ENCODE measurements at places on chromosomes 11 and 22.

GRCh38 chr11:133790995-133791394 is 54.3 kb downstream of the SPATA19 start:
- DNase-seq = no peak

- no peak for DNase-seq
Measured at GRCh38 chr11:72379384-72380131, 54.8 kb downstream of the CLPB start.

- no peak for DNase-seq
Measured at GRCh38 chr11:28773606-28774005, 665.4 kb downstream of the METTL15 start.

DNA sequence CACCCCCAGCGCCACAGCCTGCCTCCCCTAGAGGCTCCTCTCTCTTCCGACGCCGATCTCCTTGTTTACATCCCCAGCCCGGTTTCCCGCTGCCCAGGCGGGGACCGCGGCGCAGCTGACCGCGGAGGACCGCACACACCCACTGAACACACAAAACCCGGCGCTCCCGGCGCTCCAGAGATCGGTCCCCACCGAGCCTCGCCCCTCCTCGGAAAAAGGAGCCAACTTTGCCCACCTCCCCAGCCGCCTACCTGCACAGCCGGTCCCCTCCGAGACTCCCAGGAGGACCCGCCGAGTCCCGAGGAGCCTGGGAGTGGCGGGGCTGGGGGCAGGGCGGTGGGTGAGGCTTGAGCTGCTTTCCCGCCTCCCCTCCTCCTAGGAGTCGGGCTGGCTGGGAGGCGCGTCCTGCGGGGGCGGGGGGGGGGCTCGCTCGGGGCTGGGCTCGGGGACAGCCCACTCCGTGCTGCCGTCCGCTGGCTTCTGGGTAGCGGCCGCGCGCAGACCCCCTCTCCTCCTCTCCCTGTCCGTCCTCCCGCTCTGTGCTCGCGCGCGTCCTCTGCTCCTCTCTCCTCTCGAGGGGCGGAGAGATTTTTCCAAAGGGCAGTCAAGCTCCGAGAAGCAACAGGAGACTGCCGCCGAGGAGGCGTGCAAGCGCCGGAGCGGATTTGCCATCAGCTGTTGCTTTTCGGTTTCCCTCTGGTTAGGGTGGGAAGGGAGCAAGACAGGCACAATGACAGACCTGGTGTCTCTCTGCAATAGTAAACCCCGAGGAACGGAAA is at the start of gene FXYD6:
Gene FXYD6, minus strand, starts transcription at position 318 of the 779 bp plus-strand sequence. CDS start 33,882 bp downstream, outside the sequence.
- peak; percentile 84 for DNase-seq

GRCh38 chr22:46086577-46087335 is 63.6 kb upstream of the PPARA start:
- peak; percentile 65 for DNase-seq

GRCh38 chr11:106386519-106386918 is 309.1 kb downstream of the AASDHPPT start:
- no peak for DNase-seq

DNA sequence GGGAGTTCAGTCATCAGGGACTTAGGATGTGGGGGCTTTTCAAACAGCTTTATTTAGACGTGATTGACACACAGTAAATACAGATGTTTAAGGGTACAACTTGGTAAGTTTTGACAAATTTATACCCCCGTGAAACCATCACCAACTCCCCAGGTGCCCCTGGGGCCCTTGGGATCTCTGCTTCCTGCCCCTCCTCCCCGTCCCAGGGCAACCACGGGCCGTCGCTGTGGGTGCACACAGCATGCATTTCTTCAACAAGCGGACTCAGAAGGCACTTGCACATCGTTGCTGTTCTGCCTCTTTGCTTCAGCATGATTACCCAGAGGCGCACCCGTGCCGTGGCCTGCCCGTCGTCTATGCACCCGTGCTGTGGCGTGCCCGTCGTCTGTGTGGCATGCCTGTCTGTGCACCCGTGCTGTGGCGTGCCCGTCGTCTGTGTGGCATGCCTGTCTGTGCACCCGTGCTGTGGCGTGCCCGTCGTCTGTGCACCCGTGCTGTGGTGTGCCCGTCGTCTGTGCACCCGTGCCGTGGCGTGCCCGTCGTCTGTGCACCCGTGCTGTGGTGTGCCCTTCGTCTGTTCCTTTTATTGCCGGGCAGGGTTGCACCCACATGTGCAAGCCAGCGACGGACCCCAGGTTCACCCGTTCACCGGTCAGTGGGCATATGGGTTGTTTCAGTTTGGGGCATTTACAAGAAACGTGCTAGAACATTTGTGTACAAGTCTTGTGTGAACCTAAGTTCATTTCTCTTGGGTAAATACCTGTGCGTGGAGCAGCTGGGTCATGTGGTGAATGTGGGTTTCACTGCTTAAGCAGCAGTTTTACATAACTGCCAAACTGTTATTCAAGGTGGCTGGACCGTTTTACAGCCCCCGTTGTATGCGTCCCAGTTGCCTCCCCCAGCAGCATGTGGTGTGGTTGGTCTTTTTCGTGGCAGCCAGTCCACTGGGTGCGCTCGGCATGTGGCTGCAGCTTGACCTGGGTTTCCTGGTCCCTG is 8.3 kb downstream of the CD81 start:
- no peak for DNase-seq

- no peak for DNase-seq
Measured at GRCh38 chr11:8221917-8222495, 41.7 kb downstream of the LMO1 start.

DNA sequence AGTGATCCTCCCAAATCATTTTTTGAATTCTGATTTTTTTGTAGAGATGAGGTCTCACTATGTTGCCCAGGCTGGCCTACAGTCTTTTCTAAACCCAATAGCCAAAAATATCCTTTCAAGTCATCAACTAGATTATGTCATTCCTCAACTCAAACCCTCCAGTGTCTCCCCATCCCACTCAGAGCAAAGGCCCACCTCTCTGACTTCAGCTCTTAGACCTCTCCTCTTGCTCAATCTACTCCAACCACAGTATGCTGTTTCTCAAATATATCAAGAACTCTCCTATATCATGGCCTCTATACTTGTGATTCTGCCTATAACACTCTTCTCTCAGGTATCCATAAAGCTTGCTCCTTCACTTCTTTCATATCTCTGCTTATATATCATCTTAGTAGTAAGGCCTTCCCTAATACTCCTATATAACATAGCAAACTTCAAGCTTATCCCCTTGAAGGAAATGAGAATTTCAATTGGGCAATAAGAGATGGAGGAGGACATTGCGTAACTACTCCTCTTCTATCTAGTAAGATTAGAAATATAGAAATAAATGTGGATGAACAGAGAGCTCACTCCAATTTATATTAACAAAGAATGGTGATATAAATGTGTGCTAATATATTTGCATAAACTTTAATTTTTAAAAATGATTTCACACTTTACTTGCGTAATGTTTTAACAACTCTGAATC is 24.5 kb downstream of the DLG2 start:
- no peak for DNase-seq

GRCh38 chr11:114366331-114367243 is 33.7 kb downstream of the C11orf71 start:
- no peak for DNase-seq

- DNase-seq = no peak
Measured at GRCh38 chr11:121391914-121392313, 60.2 kb upstream of the SORL1 start.

GRCh38 chr11:19276859-19277808 is 36.4 kb upstream of the E2F8 start:
- no peak for DNase-seq

DNA sequence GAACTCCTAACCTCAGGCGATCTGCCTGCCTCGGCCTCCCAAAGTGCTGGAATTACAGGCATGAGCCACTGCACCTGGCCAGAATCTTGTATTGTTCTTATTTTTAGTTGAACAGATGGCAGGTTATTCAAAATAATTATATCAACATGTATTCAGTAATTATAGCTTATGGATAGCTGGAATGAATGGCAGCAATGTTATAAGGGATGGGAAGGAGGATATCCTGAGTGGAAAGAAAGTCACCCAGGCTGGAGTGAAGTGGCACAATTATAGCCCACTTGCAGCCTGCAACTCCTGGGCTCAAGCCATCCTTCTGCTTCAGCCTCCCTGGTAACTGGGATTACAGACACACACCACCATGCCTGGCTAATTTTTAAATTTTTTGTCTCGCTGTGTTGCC is 88.1 kb downstream of the MED15 start:
- no peak for DNase-seq

DNA sequence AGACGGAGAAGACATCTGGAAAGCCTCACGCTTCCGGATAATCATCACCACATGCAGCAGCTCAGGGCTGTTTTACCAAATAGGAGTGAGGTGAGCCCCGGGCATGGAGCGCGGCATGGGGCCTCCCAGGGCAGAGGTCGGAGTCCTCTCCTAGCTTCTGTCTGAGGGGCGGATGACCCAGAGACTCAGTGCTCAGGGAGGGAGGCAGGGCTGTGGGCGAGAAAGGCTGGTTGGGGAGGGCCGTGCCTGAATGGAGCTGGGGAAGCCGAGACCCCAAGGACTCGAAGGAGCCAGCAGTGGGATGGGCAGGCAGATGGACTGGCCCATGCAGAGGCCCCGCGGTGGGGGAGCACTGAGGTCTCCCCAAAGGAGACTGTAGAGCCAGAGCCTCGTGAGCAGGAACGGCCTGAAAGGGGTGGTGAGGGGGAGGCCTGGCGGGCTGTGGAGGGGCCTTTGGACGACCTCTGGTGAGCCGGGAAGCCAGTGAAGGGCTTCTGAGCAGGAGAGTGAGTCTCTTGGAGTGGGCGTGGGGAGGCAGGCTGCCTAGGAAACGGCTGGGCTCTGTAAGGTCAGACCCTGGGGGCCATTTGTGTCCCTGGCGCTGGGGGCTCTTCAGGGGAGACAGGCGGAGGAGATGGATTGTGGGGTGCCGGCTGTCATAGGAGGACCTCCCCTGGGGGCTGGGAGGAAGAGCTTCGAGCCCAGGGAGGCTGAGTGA is 24.7 kb upstream of the PANX2 start:
- no peak for DNase-seq

DNA sequence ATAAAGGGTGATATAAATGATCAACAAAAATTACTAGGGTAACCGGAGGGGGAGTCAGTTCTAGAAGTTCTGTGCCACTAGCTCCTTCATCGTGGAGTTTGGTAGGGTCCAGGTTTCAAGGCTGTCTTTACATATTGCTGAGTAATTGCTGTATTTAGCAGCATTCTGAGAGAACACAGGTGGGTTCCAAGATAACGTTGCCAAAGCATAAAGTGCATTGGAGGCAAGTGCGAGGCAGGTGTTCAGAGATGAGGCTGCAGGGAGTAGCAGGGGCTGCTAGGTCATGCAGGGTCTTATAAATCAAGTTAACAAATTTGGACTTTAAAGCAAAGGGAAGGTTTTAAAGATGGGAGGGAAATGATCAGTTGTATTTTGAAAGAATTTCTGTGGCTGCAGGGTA is 17.8 kb downstream of the SGSM3 start:
- DNase-seq = no peak

DNA sequence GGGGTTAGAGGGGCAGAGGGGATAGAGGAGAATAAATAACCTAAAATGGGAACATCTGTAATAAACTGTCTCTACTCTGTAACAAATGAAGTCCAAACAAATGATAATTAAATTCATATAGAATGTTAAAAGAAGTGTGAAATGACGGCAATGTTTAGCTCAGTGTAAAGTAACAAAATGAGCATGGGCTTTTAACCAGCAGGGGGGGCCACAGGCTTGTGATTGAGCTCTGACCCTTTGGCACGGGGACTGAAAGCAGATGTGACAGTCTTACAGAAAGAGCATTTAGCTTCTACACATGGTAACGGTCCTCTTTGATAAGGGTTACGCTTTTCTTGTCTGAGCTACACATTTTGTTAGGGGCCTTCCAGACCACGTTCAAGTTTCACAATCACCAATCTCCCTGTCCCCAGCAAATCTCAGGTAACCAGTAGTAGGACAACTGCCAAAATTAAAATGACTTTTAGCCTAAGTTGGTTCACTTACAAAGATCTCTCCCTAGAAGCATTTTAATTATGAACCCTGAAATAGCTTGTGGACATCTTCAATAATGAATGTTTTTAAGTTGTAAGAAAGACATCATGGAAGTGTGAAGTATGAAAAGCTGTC is 262.5 kb downstream of the DCDC1 start:
- DNase-seq = peak; percentile 54

- DNase-seq = no peak
Measured at GRCh38 chr11:131626788-131627187, 256.4 kb downstream of the NTM start.

DNA sequence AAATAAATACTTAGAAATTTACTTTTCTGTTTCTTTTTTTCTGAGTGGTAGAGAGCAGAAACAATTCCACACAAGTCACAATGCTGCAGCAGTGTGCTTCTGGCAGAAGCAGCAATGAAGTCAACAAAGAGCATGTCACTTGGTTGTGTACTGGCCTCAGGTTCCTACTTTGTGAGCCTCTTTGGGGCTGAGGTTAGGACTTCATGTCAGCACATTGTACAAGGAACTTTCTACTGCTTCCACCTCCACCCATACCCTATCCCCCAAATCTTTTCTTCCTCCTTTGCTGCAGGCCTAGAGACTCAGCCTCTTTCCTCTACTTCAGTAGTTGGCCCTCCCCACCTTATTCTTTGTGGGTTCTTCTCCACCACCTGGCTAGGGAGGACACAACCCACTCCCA is 252.7 kb upstream of the PITPNB start:
- DNase-seq = no peak

DNA sequence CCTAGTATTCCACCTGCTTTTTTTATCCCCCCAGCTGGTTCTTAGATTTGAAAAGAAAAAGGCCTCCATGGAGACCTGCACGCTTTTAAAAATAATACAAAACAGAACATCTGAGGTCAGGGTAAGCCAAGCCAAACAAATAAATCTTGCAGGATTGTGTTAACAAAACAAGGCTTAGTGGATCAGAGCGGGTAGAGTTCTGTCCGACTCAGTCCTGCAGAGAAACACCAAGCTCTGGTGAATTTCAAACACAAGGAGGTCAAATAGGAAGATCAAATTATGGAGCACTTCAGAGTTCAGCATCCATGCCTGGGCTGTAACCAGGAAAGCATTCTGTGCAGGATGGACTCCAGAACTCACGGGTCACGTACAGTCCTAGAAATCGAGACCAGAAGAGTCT is 86.9 kb downstream of the SYN3 start:
- DNase-seq = no peak

DNA sequence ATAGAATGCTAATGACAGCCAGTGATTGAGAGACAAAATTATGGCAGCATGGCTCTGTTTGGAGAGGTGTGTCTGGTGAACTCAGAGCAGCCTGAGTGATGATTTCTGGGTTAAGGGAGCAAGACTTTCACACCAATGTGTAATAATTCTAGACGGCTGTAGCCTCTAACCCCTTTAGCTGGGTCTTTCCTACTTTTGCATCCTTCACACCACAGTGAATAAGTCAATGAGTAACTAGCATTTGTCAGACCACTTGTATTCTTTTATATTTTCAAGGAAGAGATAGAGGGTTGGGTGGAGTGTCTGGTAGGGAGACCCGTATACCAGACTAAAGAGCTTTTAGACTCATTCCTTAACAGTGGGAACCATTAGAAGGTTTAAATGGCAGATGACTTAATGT is 50.4 kb downstream of the ATXN10 start:
- no peak for DNase-seq
